ENCODE measurements at places on chromosomes 2 and 18.

- DNase-seq: no peak
These were observed 17.3 kb upstream of the KLHL23 start for GRCh38 chr2:169716238-169716886.

DNA sequence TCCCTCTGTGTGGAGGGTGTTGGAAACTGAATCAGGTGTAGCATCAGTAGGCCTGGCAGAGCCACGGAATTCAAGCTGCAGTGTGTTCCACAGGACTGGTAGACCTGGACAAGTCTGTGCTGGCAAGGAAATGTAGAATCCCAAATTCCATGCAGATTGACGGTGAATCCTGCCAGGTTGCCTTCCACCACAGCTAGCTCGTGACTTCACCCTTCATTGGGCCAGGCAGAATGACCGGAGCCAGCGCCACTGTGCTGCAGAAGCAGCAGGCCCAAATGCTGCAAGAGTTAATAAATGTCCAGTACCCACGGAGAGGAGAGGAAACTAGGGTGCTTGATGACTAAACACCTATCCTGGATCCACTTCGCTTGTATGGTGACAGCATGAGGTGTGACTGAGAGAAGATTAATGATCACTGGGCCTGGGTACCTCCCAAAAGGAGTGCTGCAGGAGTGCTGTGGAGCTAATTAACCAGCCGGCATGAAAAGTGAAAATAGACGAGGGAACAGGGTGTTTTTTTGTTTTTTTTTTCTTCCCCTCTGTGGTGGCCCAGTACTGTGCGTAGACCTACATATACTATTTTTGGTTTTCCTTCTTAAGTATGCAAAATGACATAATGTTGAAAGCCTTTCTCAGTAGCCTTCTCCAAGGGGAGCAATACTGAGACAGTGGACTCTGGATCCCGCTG, 122.2 kb downstream of the TANC1 start:
- DNase-seq: no peak

DNA sequence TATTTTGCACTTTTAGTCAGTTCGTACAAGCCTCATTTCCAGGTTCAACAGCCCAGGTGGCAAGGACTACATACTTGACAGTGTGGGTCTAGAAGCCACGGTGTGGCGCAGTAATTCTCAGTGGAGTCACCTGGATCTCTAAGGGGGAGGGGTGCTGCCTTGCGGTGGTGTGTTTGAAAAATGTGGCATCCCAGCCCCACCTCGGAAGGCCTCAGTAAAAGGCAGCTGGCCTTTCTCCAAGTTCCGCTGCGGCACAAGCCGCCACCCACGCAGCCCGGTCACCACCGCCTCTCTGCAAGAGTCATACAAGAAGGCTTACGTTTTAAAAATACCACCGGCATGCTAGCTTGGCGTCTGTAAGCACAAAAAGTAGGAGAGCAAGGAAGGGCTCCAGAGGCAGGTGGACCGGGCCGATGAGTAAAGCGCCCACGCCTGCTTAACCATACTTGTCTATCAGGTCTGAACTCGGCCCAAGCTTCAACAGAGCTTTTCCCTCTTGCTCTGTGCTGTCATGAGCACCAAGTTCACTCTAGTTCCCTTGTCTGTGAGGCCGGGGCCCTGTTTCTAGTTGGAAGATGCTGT, 49.5 kb downstream of the SPRED2 start:
- peak; percentile 69 for DNase-seq

GRCh38 chr2:196759378-196759706, 40.1 kb downstream of the GTF3C3 start:
- no peak for DNase-seq
